ENCODE measurements at places on chromosomes 1 and 21.

DNA sequence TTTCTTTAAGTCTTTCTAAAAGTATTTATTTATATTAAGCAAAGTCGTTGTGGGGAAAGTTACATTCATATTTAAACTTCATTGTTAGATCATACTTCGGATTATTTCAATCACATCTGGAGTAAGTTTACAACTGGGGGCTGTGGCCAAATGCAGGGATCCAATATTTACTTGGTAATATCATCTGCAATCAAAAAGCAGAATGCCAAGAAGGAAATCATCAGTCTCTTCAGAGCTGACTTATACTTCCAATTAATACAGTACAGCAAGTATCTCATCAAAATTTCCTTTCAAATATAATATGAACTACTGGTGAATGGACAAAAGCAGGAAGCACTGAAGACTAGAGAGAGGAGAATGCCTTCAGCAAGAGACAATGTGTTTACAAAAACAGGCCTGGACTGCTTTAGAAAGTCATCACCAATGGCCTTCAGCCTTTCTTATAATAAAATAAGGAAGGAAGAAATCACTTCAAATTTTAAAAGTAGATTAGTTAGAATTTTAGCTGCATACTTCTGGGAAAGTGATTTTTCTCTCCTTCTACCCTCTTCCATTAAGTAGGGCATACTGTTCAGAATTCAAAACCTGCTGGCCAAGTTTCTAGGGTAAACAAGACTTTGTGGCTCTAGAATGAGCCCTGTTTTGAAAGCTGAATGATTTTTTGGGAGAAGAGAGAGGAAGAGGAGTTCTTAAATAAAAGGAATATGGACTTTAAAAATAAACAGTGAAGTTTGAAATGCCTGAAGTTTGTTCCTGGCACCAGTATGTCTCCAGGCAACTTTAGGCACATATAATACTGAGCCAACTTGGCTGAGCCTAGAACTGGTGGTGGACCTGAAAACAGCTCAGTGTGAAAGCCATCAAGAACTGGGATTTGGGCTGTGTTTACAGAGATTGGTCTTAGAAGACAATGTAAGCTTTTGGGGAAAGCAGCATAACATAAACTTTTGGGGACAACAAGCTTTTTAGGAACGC lies 22.2 kb upstream of the MYOC start:
- no peak for DNase-seq

DNA sequence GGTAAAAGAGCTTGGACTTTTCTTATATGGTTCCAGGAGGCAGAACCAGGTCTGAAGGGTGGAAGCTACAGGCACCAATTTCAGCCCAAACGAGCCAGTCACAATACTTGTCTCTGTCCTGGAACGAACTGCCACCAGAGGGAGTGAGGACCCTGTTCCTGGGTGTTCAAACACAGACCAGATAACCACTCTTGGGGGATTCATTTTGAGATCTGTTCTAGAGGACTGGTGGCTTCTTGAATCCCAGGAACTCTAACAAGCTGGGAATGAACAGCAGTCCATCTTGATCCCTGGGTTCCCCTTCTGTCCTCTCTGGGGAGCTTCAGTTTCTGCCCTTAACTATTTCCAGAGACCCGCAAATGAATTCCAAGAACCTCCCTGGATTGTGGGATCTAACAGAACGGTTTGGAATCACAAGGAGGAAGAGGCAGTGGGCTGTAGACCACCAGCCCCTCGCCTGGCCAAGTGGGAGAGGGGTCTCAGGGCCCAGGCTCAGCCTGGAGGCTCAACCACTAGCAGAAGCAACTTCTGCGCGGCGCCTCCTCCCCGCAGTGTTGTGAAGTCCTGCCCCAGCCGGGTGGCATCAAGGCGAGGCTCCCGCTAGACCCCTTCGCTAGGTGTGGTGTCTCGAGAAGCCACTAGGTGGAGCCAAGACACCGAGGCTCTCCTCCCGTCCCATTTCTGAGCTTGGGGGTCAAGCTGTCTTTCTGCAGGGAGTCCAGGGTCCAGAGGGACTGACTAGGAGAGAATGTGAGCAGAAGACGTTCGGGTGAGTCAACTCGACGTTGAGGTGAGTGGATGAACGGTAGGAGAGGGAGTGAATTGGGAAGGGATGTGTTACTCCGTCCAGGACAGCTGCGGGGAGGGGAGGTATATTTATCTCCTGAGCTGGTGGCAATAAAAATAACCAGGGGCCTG lies 12.1 kb upstream of the NES start:
- peak; percentile 86 for DNase-seq

GRCh38 chr1:3652548-3653285 lies 401 bp downstream of the TP73 start:
- DNase-seq, result no peak

GRCh38 chr1:155226910-155227260 lies 18.4 kb downstream of the MTX1 start:
- peak; percentile 62 for DNase-seq

DNA sequence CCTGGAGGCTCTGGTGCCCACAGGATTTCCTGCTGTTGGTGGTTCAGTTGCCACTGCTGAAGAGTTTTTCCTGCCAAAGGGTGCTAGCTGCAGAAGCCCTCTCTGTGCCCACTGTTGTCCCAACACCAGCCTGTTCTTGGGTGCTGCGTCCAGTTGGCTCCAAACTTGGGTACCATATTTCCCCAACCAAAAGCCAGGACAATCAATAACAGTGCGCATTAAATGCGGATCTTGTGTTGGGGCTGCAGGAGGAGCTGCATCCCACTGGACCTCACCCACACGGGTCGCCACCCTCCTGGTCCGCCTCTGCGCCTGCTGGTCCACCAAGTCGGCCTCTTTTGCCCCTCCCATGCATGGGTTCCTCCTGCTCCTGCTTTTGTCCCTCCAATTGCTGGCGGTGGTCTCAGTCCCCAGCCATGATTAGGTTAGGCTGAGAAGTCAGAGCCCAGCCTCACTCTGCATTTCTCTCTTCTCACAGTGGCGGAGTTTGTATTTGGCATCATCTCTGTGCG lies 9.8 kb downstream of the ABCG1 start:
- DNase-seq, result no peak

DNA sequence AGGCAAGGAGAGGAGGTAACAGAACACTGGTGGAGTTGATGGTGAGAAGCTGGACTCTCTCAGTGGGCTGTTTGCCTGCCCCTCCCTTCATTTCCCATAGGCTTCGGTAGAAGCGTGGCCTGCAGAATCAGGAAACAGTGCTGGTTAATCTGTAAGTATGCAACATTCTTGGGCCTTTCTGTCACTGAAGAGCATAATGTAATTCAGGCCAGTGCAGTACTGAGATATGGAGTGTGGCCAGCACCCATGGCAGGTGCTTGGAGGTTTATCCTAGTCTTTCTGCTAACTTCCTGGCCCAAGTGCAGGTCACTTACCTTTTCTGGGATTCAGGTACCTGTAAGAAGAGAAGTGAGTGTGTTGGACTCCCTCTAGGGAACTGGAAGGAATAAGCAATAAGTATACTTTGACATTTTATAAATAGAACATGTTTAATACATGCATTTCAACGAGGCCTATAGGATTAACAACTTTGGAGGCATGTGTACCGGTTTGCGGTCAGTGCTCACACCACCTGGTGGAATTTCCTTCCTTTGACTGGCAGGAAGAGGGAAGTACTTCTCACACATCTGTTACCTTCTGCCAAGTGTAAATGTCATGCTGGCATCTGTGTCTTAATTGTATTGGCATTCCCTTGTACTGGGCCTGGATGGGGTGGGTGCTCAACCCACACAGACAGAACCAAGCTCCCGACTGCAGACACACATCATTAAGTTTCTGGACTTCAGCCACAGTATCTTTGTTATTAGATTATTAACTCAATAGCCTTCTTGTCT lies 105.5 kb downstream of the KIF26B start:
- DNase-seq, result no peak

DNA sequence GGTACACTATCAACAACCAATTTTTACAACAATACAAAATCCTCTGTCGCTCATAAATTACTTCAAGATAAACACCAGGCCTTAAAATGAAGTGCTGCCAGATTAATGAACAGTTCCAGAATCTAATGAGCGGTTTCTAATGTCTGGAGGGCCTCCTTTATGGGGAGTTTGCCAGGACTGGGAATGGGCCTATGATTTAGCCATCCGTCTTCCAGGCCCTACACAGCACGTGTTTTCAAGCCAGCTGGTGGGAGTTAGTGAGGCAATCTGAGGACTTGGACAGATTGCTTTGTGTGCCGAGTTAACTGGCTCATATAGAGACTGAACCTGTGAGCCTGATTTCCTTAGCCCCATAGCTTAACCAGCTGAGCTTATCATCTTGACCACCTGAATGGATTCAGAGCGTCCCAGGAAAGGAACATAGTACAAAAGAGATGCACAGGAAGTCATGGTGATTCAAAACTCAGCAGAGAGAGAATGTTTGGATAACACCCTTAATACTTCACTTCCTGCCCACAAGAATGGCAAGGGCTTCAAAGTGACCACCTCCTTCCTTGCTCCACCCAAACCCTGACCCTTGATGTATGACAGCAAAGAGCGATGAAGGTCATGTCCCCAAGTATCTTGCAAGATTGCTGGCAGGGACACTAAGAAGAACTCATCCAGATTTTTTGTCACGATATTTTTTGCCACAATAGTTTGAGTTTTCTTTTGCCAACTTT lies 143.5 kb downstream of the SLC30A10 start:
- DNase-seq, result no peak

DNA sequence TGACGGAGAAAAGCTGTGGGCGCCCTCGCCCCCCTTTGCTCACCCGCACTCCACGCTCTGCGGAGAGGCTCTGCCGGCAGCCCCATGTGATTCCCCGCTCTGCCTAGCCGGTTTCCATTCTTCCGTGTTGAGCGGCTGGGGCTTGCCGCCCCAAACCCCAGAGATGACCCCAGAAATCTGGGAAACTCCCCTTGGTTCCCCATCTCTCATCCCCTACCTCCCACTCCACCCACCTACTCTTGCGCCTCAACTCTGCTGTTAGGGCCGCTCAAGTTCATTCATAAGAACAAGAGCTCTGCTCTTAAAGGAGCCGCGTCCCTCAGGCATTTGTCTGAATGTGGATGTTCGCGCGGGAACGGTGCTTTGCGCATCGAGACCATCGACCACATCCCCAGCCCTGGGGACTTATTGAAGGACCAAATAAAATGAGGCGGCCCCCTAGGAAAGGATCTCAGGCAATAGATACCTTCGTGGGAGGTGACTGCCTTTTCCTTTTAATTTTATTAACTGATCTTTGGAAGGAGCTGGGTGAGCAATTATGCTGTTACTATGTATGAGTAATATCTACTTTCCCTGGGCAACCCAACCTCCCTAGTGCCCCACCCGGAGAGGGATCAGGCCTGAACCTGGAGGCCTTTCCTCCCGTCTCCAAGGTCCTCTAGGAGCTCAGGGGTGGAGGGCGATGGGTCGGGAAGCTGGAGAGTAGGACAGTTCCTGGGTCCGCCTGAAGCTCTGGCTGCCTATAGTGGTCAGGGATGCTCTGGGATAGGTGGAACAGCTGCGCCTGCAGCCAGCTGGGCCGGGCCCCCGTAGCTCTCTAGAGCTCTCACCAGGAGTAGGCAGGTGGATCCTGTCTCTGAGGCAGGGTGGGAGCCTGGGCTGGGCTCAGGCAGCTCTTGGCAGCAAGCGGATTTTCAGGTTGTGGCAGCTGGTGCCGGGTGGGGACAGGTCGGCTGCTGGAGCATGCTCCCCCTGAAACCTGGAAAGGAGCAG lies 898 bp downstream of the MFSD2A start:
- DNase-seq, result peak; percentile 89

DNA sequence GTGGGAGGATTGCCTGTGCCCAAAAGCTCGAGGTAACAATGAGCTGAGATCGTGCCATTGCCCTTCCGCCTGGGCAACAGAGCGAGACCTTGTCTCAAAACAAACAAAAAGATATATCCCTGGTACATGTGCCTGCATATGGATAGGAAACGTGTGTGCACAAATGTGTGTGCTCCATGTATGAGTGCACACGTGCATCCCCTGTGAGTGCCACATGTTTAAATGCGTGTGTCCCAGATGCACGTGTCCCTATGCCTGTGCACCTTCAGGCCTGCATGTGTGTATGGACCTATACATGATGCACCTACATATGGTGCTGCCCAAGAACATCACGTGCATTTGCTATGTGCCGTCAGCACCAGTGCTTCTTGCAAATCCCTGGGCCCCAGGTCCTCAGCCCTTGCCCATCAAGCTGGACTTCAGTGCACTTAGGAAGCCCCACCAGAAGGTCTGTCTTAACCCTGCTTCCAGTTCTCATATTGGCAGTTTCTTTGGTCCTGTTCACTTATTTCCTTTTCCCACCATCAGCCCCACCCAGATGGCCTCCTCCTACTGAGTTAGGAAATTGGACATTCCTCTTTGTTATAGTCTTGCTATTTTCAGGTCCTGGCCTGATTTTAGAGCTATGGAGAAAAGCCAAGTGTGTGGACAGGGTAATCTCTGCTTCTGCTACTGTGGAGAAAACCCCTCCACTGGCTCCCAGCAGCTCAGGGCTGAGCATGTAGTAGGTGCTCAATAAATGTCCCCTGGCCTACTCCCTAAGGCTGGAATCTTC lies 15.4 kb downstream of the TIE1 start:
- DNase-seq, result no peak

DNA sequence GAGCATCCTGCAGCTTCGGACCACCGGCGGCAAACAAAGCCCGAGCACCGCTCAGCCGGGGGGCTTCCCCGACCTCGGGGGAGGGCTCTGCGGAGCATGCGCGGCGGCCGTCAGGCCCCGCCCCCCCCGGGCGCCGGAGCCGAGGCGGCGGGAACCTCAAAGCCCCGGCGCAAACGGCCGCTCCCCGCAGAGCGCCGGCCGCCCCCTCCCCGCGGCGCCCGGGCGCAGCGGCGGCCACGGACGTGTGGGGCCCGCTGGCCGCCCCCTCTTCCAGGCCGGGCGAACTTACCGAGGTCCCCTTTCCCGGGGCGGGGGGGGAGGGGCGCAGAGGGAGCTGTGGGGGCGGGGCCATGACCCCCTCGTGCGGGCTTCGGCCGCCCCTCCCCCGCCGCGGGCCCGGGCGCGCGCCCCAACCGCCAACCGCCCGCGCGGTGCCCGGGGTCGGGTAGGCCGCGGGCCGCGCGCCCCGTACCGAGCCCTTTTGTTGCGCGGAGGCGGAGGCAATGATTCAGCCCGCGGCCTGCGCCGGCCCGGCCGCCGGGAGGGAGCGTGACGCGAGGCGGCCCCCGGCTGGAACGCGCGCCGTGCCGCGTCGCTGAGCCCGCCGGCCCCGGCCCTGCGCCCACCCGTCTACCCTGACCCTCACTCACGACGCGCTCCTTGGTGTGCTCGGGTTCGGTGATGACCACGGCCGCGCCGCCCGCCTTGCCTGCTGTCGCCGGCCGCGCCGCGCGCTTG lies 1.7 kb downstream of the RCC2 start:
- peak; percentile 68 for DNase-seq

DNA sequence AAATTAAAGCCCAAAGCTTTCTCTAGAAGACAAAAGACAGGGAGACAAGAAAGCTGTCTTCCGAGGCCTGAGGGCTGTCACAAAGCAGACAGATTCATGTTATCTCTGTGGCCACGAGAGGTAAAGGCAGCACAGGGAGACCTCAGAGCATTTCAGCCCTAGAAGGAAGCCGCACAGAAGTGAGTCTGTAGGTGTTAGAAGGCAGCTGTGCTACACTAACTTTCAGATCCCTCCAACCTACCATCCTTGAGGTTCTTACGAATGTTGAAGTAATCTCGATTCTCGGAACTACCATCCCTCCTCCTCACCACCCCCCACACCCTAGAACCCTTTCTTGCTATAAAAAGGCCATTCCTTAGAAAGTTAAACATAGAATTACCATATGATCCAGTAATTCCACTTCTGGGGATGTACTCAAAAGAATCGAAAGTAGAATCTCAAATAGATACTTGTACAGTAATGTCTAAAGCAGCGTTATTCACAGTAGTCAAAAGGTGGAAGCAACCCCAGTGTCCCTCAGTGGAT lies 21.5 kb upstream of the LYST start:
- DNase-seq, result no peak
